ENCODE measurements at places on chromosomes 3 and 15. TPM values are rescaled to one million over a fixed set of nuclear protein-coding genes. Genes with fewer than 3 reads are reported as not detected.

Gene GLDN
- not detected for total RNA-seq

Gene DYNC1LI1
- total RNA-seq, result 31.1 TPM

- peak overlapping the region; percentile 98 for H3K27ac ChIP-seq
- peaks cover 65% of the 10 kb centered on the region for H3K4me1 ChIP-seq
- peaks cover 19% of the 10 kb centered on the region for H3K36me3 ChIP-seq
- peak; percentile 69 for DNase-seq
These were observed 551 bp downstream of the NCBP2 start for GRCh38 chr3:196941729-196942225.

- no peaks in the 10 kb centered on the region for H3K4me1 ChIP-seq
- no peak overlapping the region for H3K4me3 ChIP-seq
- no peaks in the 10 kb centered on the region for H3K36me3 ChIP-seq
- H3K27me3 ChIP-seq, result peaks cover 56% of the 10 kb centered on the region
- H3K27ac ChIP-seq, result no peak overlapping the region
These were observed 1.3 kb downstream of the RHCG start for GRCh38 chr15:89494941-89495637.

Gene VIPR1
- 6.6 TPM for total RNA-seq

Gene DPH6
- 8.8 TPM for total RNA-seq

- H3K27me3 ChIP-seq, result no peaks in the 10 kb centered on the region
- no peak for DNase-seq
- H3K27ac ChIP-seq, result no peak overlapping the region
- H3K36me3 ChIP-seq, result no peaks in the 10 kb centered on the region
These were observed 242.8 kb upstream of the CNTN4 start for GRCh38 chr3:1855841-1856240.

Gene PARP9
- total RNA-seq, result 28.8 TPM

GRCh38 chr3:185786956-185787877, 37.6 kb downstream of the IGF2BP2 start:
- no peaks in the 10 kb centered on the region for H3K36me3 ChIP-seq
- H3K4me1 ChIP-seq, result no peaks in the 10 kb centered on the region
- H3K4me3 ChIP-seq, result no peak overlapping the region
- H3K27me3 ChIP-seq, result peaks cover 18% of the 10 kb centered on the region
- DNase-seq, result no peak

Gene CTXN2
- total RNA-seq, result not detected

DNA sequence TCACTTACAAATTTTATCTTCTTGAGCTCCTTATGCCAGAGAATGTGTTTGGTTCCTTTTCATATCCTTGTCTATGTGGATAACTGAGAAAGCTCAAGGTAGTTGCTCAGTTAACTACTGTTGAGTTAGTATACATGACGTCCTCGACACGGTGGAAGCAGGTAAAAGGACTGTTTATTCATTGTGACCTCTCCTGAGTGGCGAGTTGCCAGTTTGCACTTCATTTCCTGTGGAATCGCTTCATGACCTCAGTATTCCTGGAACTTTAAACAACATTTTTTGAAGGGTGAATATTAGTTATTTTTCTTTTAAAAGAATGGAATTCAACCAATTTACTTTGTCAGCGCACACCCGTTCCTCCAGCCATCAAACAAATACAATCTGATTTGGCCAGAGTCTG, 1.2 kb upstream of the TPRG1 start:
- no peak overlapping the region for H3K4me3 ChIP-seq
- H3K27ac ChIP-seq, result no peak overlapping the region
- no peak for DNase-seq
- peaks cover 29% of the 10 kb centered on the region for H3K4me1 ChIP-seq
- no peaks in the 10 kb centered on the region for H3K27me3 ChIP-seq
- no peaks in the 10 kb centered on the region for H3K36me3 ChIP-seq

DNA sequence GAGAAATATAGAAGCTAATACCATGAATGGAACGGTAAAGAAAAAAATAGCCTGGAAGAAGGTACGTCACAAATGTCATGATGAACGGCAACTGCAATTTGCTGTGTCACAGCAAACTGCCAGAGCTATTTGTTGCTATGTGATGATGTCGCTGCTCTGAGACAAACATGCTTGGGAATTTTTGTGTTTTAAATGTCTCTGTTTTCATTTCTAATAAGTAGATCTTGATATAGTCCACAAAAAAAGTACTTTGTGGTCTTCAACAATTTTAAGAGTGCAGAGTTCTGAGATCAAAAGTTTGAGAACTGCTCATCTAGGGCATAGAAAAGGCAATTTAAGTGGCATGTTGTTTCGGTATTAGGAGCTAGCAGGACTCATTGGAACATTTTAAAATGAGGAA, 4.3 kb upstream of the NR1D2 start:
- H3K36me3 ChIP-seq, result peaks cover 2% of the 10 kb centered on the region
- peaks cover 13% of the 10 kb centered on the region for H3K4me1 ChIP-seq

DNA sequence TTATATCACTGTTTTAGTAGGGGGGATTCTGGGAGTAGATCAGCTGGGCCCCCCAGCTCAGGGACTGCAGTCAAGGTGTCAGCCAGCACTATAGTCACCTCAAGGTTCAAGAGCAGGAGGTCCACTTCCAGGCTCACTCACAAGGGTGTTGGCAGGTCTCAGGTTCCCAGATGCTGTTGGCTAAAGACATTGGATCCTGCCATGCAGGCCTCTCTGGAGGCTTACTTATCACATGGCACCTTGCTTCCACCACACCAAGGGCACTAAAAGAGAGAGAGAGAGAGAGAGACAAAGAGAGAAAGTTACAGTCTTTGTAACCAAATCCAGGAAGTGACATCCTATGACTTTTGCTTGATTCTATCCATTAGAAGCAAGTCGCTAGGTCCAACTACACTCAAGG, 7.5 kb upstream of the PPP1R14D start:
- H3K27me3 ChIP-seq, result no peaks in the 10 kb centered on the region
- H3K4me1 ChIP-seq, result no peaks in the 10 kb centered on the region
- H3K27ac ChIP-seq, result no peak overlapping the region
- no peak for DNase-seq

- no peak for DNase-seq
- no peak overlapping the region for H3K4me3 ChIP-seq
- no peaks in the 10 kb centered on the region for H3K36me3 ChIP-seq
- H3K4me1 ChIP-seq, result peaks cover 10% of the 10 kb centered on the region
- no peaks in the 10 kb centered on the region for H3K27me3 ChIP-seq
These were observed 10.0 kb downstream of the MYO5A start for GRCh38 chr15:52518487-52519371.

DNA sequence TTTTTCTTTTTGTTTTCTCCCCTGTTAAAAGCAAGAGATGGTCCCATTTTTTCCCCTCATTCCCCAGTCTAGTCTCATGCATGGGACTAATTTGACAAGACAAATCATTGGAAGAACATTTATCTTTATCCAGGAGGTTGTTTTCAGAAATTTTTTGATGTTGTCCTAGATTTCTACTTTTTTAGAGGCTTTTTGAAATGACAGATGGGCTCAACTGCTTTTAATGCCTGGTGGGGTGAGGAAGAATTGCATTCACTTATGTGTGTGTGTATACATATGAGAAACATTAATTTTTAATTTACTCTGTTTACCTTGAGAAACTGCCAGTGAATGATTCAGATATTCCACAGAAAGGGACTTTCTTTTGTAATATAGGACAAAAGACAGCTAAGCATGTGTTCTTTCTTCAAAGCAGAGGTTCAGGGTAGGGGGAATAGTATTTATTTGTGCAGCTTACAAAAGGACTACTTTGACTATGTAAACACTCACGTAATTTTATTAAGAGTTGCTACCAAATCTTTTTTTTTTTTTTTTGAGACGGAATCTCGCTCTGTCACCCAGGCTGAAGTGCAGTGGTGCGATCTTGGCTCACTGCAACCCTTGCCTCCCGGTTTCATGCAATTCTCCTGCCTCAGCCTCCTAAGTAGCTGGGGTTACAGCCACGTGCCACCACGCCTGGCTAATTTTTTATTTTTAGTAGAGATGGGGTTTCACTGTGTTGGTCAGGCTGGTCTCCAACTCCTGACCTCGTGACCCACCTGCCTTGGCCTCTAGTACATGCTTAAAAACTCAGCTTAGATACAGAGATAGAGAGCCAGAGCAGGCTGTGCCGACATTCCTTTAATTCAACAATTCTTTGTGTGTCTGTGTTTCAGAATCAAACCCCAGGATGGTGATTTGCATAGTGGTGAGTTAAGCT, 130.1 kb upstream of the RARB start:
- H3K27me3 ChIP-seq, result no peaks in the 10 kb centered on the region
- H3K4me1 ChIP-seq, result no peaks in the 10 kb centered on the region
- no peaks in the 10 kb centered on the region for H3K36me3 ChIP-seq
- no peak overlapping the region for H3K4me3 ChIP-seq
- no peak for DNase-seq
- H3K27ac ChIP-seq, result no peak overlapping the region

GRCh38 chr15:60379525-60380274, 18.1 kb downstream of the ANXA2 start:
- H3K4me1 ChIP-seq, result no peaks in the 10 kb centered on the region
- peaks cover 1% of the 10 kb centered on the region for H3K36me3 ChIP-seq
- H3K27ac ChIP-seq, result no peak overlapping the region

Gene SLC24A5
- total RNA-seq, result not detected

- no peak overlapping the region for H3K27ac ChIP-seq
- H3K4me3 ChIP-seq, result no peak overlapping the region
- no peaks in the 10 kb centered on the region for H3K36me3 ChIP-seq
- H3K4me1 ChIP-seq, result no peaks in the 10 kb centered on the region
- DNase-seq, result no peak
These were observed 98.3 kb upstream of the SELENOK start for GRCh38 chr3:53989946-53990345.

GRCh38 chr3:43762451-43762850, 71.7 kb downstream of the ABHD5 start:
- H3K4me1 ChIP-seq, result peaks cover 20% of the 10 kb centered on the region
- no peak overlapping the region for H3K27ac ChIP-seq
- peaks cover 1% of the 10 kb centered on the region for H3K27me3 ChIP-seq
- no peak overlapping the region for H3K4me3 ChIP-seq
- DNase-seq, result no peak

DNA sequence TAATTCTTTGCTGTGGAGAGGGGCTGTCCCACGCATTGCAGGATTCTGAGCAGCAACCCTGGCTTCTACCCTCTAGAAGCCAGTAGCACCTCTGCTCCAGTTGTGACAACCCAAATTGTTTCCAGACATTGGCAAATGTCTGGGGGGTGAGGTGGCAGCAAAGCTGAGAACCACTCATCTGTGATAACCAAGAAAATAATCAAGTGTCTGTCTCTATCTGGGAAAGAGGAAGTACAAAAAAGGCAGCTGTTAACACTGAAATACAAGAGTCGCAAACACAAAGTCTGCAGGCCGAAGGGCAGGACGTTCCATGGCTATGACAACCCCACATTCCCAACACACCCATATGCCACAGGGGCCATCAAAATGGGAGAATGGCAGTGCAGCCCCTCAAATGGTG, 42.2 kb upstream of the GNB5 start:
- no peaks in the 10 kb centered on the region for H3K36me3 ChIP-seq
- H3K4me1 ChIP-seq, result peaks cover 47% of the 10 kb centered on the region
- H3K27me3 ChIP-seq, result no peaks in the 10 kb centered on the region
- peak overlapping the region; percentile 9 for H3K4me3 ChIP-seq

Gene PLCH1
- total RNA-seq, result 0.14 TPM

Gene IRAK2
- 11.8 TPM for total RNA-seq

Gene ERICH6
- not detected for total RNA-seq

Gene SPSB4
- total RNA-seq, result not detected

GRCh38 chr15:71501344-71502076, 308.8 kb upstream of the NR2E3 start:
- H3K4me1 ChIP-seq, result no peaks in the 10 kb centered on the region
- H3K4me3 ChIP-seq, result no peak overlapping the region
- peaks cover 31% of the 10 kb centered on the region for H3K27me3 ChIP-seq
- no peak for DNase-seq
- H3K27ac ChIP-seq, result no peak overlapping the region
